Gastroesophageal sphincter (tissue), 4 donors: ENCODE measurements at places on chromosomes 7 and 10. TPM values are rescaled to one million over a fixed set of nuclear protein-coding genes. Genes with fewer than 3 reads are reported as not detected.

DNA sequence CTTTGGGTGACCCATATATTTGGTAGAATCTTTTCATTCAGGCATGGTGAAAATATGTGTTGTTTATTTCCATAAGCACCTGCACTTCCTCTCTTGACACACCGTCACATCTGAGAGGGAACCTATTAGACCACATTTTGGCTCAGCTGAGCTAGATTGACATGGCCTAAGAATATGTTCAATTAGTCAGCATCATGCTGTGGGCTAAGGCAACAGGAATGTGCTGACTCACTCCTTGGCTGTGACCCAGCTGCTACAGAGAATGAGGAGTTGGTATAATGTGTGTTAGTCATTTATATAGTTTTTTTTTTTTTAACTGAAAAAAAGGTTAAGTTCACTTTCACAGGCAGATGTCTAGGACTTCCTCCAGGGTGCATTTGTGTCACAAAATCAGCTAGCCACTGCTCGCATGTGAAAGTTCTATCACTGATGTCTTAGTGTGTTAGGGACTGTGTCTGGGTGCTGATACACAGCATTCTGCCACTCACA, 180.6 kb downstream of the SEMA3E start:
- no peaks in the 10 kb centered on the region for H3K36me3 ChIP-seq
- H3K27ac ChIP-seq, result no peak overlapping the region
- H3K4me1 ChIP-seq, result peaks cover 18% of the 10 kb centered on the region
- no peak overlapping the region for H3K4me3 ChIP-seq
- H3K27me3 ChIP-seq, result no peaks in the 10 kb centered on the region

Gene GPR146
- 27.9 TPM for total RNA-seq

DNA sequence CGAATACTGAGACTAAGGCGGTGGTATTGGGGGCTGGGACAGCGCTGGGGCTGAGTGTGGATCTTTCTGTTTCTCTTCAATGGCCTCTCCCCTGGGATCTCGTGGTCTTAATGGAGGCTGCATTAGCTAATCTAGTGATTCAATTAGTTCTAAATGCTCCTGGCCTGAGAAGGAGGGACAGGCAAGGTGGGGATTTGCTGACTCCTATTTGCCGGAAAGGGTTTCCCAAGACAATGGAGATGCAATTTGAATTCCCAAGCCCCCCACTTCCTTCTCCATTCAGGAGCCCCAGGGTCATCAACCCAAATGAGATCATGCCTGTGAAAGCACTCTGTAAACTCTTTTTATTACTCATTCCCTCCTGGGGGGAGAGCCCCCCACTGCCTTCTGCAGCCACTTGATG, 111.7 kb upstream of the PLXNA4 start:
- no peak overlapping the region for H3K4me3 ChIP-seq
- no peaks in the 10 kb centered on the region for H3K4me1 ChIP-seq
- H3K36me3 ChIP-seq, result no peaks in the 10 kb centered on the region
- no peak for ATAC-seq

GRCh38 chr7:91344911-91345310, 80.7 kb downstream of the FZD1 start:
- ATAC-seq, result no peak
- no peak overlapping the region for H3K27ac ChIP-seq
- no peaks in the 10 kb centered on the region for H3K36me3 ChIP-seq
- H3K27me3 ChIP-seq, result no peaks in the 10 kb centered on the region

- peaks cover 30% of the 10 kb centered on the region for H3K27me3 ChIP-seq
- H3K4me1 ChIP-seq, result no peaks in the 10 kb centered on the region
- no peak overlapping the region for H3K27ac ChIP-seq
- H3K36me3 ChIP-seq, result no peaks in the 10 kb centered on the region
- no peak overlapping the region for H3K4me3 ChIP-seq
Observed at GRCh38 chr7:151311294-151311864, 30.2 kb upstream of the NUB1 start.
